ENCODE measurements at places on chromosomes 1 and 21.
A peak's percentile ranks its signal among the peaks of the same experiment; 100 is the strongest.

DNA sequence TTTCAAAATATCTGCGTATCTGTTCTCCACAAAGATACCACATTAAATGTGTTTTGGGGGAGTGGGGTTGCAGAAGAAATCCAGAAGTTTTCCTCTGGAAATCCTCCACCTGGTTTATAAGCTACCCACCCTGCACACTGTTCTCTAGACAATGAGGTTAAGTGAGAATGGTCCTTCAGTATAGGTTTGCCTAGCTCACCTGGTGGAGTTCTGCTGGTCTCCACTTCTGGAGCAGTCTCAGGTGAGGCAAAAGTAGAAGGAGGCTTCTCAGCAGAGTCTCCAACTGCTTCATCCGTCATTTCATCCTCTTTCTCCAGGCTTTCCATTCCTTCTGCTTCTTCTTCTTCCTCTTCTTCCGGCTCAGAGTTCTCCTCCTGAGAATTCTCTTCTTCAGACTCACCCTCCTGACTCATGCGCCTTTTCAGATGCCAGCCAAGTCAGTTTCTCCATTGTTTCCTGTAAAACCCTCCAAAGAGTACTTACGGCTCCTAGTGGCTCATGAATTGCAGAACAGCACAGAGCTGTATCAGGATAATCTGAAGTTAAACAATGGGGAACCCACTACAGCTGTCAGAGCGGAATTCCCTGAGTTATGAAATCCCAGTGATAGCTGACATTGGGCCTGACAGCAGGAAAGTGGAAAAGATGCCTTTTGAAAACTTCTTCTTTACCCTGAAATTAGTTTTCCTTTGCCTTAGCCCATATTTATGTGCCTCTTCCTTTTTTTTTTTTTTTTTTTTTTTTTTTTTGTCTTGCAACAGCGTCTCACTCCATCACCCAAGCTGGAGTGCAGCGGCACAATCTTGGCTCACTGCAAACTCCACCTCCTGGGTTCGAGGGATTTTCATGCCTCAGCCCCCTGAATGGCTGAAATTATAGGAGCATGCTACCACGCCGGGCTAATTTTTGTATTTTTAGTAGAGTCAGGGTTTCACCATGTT, 38.5 kb downstream of the MSTO1 start:
- DNase-seq: peak; percentile 36

DNA sequence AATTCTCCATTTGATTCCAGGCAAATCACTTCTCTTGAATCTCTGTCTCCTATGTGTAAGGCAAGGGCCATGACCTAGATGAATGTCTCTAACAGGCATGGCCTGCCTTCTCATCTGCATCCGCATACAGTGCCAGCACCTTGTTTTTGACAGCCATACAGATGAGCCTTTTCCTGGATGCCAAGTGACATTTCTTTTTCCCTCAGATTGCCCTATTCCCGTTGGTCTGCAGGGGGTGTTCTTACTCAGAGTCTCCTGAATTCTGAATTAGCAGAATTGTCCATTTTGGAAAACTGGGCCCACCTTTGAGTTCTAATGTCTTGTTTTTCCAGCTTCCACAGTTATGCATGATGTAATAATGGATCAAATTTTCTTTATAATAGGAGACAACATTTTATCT, 88.0 kb upstream of the ADAR start:
- DNase-seq: no peak

DNA sequence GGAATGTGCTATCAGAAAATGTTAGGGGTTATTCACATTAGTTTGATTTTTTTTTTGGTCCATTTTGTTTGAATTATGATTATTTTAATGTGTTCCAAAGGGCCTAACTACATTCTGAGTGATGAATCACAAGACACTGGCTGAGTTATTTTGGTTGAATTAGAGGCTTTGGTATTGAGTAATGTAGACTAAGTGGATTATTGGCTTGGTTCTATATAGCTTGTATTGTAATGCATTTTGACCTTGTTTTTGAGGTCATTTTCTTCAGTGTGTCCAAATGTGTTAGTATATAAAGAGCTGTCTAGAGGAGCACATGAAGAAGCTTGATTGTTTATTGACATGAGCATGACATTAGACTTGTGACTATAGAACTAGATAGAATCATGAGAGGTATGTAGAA, 3.4 kb downstream of the ZNF326 start:
- no peak for DNase-seq

DNA sequence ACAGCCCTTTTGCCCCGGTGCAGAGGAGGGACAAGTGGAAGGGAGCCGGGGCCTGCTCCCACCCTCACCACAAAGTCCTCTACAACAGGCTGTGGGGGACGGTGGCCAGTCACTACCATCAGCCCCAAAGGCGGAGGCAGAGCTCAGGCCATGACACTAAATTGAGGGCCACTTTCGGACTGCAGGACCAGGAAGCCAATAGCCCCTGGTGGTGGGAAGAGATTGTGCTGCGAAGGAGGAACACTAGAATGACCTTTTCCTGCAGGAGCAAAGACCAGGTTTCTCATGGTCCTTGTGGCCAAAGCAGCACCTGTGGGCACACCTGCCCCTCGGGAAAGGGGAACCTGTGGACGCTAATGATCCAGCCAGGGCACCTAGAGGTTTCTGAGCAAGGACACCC, 30.3 kb downstream of the ACTA1 start:
- DNase-seq: no peak

- no peak for DNase-seq
Observed at GRCh38 chr1:239575113-239575512, 188.7 kb downstream of the CHRM3 start.

- no peak for DNase-seq
Observed at GRCh38 chr1:208184966-208185654, 59.1 kb downstream of the PLXNA2 start.

- DNase-seq: no peak
Observed at GRCh38 chr1:100134872-100135271, 1.9 kb downstream of the TRMT13 start.

DNA sequence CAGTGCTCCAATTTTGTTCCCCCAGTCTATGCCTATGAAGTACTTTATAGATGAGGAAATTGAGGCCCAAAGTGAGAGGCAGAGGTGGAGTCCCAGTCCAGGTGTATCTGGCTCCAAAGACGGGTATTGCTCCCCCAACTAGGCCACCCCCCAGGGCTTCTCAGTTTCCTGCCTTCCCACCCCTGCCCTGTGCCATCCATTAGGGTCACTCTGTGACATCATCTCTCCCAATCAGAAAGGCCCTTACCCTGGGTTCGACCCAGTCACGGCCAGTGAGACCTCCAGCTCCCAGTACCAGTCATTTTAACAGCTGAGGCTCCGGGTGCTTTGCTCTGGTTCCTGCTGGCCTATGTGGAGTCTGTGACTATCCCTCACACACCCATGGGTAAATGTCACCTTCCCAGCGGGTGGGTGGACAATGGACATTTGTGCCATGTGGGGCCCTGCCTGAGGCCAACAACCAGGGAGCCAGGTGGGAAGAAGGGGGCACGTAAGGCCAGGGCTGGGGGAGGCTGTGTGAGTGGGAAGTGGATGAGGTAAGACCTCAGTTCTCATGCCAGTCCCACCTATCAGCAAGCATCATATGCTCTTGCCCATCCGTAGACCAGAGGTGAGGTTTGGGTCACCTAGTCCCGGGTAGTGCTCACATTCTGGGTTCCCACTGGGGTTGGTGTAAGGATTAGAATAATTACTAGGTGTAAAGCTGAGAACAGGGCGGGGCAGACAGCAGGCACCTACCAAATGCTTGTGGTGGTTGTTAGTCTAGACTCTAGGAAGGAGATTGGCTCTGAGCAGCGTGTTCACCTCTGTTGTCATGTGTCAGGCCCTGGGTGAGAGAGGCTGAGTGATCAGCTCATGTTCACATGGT, 685.9 kb downstream of the MATN1 start:
- no peak for DNase-seq

DNA sequence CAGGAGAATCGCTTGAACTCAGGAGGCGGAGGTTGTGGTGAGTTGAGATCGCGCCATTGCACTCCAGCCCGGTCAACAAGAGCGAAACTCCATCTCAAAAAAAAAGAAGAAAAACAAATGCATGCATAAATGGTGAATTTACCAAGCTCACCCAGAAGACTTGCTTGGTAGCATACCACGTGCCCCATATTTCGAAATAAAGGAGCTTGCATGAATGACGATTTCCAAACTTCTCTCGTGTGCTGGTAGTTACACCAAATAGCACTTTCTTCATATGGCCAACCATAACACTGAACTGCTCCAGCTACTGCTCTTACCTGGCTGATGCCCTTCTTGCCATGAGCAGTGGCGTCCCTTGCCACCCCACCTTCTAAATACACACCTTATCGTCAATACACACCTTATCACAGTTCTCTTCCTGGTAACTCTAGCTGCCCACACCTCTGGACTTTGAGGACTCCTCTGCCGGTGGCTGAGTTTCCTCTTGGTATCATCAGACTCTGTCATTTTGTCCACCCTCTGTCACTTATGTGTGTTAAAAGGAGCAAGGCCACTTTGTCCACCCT, 2.8 kb downstream of the DOP1B start:
- DNase-seq: no peak

- DNase-seq: no peak
Observed at GRCh38 chr1:230737622-230738262, 9.4 kb upstream of the CAPN9 start.

DNA sequence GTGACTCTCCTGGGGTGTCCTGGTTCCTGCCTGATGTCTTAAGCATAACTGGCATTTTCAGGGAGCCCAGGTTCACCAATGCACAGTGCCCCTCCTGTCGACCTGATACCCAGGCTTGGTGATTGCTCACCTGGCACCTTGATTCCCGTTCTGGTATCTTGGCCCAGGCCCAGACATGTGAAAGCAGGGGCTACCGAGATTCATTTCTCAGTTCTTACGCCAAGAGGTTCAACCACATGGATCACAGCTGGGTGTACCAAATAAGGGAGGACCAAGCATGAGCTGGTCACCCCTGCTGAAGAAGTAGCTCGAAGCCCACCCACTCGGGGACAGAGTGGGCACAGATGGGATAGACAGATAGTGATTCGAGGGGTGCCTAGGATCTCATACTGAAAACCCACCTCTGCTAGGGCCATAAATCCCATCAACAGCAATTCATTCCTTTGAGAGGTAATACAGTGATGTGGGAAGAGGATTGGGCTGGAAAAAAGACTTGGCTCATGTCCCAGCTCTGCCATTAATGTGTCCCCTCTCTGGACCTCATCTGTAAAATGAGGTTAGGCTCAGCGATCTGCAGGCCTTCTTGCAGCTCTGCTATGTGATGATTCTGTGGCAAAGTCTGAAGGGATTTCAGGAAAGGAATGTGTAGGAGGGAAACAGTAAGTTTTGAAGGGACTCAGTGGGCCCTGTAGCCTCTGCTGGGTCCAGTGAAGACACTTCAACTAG, 2.7 kb downstream of the EPHX1 start:
- no peak for DNase-seq

GRCh38 chr1:178506669-178507068, 6.2 kb upstream of the TEX35 start:
- no peak for DNase-seq

DNA sequence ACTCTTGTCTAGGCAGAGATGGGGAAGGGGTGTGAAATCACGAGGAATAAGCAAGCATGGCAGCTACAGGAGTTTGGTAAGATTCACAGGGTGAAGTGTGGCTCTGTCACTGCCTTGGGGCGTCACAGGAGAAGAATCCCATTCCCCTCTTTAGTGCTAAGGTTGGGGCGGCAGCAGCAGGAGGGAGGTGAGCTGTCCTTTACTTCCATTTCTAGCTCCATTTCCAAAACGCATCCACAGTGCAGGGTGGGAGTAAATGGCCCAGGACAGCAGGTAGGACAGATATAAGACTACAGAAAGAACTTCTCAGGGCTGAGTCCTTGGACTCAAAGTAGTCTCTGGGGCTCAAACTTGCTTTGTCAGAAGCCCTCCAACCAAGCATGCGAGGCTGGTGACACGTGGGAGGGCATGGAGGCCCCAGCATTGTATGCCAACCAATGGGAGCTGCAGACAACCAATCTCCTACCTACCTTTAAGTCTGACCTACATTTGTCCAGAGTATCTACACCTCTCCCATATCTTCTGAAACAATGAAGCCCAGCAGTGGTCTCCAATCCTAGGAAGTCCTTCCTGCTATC, 8.5 kb downstream of the MEF2D start:
- no peak for DNase-seq

GRCh38 chr1:90795431-90795830, 78.3 kb upstream of the BARHL2 start:
- DNase-seq: no peak

GRCh38 chr21:39125752-39126485, 57.3 kb downstream of the PSMG1 start:
- no peak for DNase-seq

GRCh38 chr1:159091607-159092031, 15.1 kb upstream of the AIM2 start:
- no peak for DNase-seq

- DNase-seq: no peak
Observed at GRCh38 chr1:245161866-245162265, 7.1 kb downstream of the KIF26B start.

GRCh38 chr1:201172999-201173610, 17.5 kb upstream of the IGFN1 start:
- no peak for DNase-seq

DNA sequence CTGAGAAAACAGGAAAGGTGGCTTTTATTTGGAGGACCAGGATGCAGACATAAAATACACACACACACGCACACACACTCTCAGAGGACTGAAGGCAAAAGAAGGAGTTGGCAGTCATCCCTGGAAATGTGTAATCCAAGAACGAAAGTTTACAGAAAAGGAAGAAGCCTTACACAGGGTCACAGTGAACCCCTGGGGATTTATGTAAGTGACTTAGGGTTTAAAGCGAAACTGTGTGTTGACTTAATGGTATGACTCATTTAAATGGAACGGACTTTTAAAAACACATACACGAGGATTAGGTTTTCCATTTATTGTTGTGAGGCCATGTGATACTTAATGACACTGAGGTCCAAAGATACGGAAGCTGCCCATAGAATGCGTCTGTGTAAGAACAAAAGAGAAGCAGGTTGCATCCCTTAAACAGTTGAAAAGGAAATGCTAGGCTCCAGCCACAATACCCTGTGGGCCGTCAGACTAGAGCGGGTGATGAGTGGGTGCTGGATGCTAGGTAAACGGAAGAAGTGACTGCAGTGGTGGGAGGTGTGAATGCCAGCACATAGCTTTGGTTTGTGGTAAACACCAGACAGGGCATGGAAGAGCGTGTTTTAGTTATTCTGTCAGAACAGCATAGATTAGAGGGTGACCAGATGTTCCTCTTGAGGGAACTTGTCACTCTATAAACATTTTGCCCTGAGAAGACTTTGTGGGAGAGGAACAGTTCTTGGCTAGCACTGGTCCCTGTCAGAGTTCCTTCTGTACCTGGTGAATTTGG, 21.6 kb upstream of the BCL10 start:
- no peak for DNase-seq
